Testis (tissue), 5 donors: ENCODE measurements at places on chromosomes 2 and 18. TPM values are rescaled to one million over a fixed set of nuclear protein-coding genes. Genes with fewer than 3 reads are reported as not detected.

DNA sequence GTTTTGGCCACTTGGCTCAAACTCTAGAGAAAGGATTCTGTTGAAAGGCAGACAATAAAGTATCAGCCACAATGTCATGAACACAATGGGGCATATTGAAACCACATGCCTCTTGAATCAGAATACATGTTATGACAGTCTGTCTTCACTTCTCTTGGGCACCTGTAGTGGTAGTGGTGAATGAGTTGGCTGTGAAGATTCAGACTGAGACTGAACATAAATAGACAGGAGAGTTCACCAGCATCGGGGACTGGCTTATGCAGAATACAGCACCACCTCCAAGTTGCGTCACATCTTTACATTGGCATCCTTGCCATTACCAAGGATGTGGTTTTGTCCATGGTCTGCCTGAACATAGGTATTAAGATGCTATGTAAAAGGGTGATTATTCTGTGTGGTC is 336.8 kb downstream of the MYCN start:
- H3K4me1 ChIP-seq, result no peaks in the 10 kb centered on the region
- no peaks in the 10 kb centered on the region for H3K27me3 ChIP-seq
- no peak overlapping the region for H3K4me3 ChIP-seq
- no peaks in the 10 kb centered on the region for H3K36me3 ChIP-seq
- no peak overlapping the region for H3K27ac ChIP-seq
- DNase-seq, result no peak

GRCh38 chr2:59540864-59541263 is 1012.6 kb downstream of the BCL11A start:
- H3K4me3 ChIP-seq, result no peak overlapping the region
- no peak for DNase-seq
- no peak overlapping the region for H3K27ac ChIP-seq

- no peaks in the 10 kb centered on the region for H3K4me1 ChIP-seq
- no peak overlapping the region for H3K27ac ChIP-seq
- no peaks in the 10 kb centered on the region for H3K27me3 ChIP-seq
- no peaks in the 10 kb centered on the region for H3K36me3 ChIP-seq
Measured at GRCh38 chr2:150520887-150521664, 33.6 kb upstream of the RND3 start.

GRCh38 chr2:113148606-113149552 is 21.5 kb downstream of the IL1RN start:
- no peak overlapping the region for H3K4me3 ChIP-seq
- H3K27me3 ChIP-seq, result no peaks in the 10 kb centered on the region
- H3K4me1 ChIP-seq, result no peaks in the 10 kb centered on the region
- no peaks in the 10 kb centered on the region for H3K36me3 ChIP-seq

DNA sequence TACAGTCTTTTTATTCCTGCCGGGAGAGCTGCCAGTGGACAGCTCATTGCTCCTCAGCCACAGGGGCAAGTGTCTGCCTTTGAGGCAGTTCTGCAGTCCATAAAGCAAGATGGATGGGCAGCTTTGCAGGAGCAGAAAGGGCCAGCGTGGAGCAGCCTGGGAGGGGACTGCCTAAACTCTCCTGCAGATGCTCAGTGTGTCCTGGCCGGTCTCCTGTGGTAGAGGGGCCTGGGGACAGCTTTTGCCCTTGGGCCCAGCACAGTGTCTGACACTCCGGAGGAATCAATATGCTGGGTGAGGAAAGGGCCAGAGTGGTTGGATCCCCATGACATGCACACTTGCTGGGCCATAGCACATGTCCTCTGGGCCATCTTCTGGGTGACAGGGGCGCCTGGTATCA is 65.7 kb upstream of the DAPL1 start:
- H3K4me3 ChIP-seq, result no peak overlapping the region
- no peaks in the 10 kb centered on the region for H3K4me1 ChIP-seq
- no peaks in the 10 kb centered on the region for H3K36me3 ChIP-seq
- no peak overlapping the region for H3K27ac ChIP-seq

DNA sequence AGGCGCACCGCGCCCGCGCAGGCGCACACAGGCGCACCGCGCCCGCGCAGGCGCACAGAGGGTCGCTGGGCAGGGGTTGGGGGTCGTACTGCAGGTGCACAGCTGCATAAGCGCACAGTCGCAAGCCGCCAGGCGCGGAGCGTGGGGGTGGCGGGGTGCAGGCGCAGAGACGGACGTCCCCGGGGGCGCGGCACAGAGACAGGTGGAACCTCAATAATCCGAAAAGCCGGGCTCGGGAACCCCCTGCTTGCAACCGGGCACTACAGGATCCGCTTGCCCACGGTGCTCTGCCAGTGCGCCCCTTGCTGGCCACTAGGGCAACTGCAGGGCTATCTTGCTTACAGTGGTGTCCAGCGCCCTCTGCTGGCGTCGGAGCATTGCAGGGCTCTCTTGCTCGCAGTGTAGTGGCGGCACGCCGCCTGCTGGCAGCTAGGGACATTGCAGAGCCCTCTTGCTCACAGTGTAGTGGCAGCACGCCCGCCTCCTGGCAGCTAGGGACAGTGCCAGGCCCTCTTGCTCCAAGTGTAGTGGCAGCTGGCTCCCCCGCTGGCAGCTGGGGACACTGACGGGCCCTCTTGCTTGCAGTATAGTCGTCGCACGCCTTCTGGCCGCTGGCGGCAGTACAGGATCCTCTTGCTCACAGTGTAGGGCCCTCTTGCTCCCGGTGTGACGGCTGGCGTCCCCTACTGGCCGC is 34.9 kb downstream of the FAM110C start:
- peak; percentile 97 for DNase-seq
- H3K36me3 ChIP-seq, result no peaks in the 10 kb centered on the region
- H3K4me3 ChIP-seq, result peak overlapping the region; percentile 5
- no peaks in the 10 kb centered on the region for H3K27me3 ChIP-seq

GRCh38 chr2:133194362-133194655 is 374.0 kb downstream of the NCKAP5 start:
- no peak overlapping the region for H3K27ac ChIP-seq
- no peak overlapping the region for H3K4me3 ChIP-seq
- no peaks in the 10 kb centered on the region for H3K27me3 ChIP-seq

- no peaks in the 10 kb centered on the region for H3K4me1 ChIP-seq
- no peaks in the 10 kb centered on the region for H3K27me3 ChIP-seq
- H3K4me3 ChIP-seq, result no peak overlapping the region
- H3K36me3 ChIP-seq, result no peaks in the 10 kb centered on the region
- DNase-seq, result no peak
- no peak overlapping the region for H3K27ac ChIP-seq
Measured at GRCh38 chr2:172489681-172490080, 62.3 kb downstream of the ITGA6 start.

DNA sequence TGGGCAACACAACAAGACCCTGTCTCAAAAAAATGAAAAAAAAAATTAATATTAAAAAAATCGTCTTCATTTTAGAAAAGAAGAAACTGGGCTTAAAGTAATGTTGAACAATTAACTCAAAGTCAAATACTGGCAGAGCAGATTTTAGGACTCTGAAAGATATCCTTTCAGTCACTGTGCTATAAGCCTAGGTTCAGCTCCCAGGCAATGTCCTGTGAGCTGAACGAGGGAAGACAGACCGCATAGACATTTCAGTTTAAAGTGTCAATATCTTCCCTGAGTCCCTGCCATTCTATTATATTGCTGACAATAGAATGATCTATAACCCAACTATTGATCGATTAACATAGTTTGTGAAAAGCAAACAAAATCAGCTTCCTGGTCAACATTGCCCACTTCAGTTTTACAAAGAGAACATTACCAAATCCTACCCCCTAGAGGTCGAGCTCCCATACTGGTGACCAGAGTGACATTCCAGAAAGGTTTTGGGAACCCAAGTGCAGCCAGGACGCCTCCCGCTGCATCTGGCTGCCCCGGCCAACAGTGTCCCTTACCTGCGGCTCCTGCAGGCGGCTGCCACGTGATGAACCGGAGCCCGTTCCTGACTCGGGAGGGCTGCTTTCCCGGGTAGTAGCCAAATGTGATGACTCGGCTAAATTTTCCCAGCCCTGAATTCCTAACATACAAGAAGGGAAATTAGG is 639 bp downstream of the MRO start:
- H3K36me3 ChIP-seq, result no peaks in the 10 kb centered on the region
- peak overlapping the region; percentile 40 for H3K4me3 ChIP-seq
- peak; percentile 60 for DNase-seq
- H3K27me3 ChIP-seq, result no peaks in the 10 kb centered on the region

DNA sequence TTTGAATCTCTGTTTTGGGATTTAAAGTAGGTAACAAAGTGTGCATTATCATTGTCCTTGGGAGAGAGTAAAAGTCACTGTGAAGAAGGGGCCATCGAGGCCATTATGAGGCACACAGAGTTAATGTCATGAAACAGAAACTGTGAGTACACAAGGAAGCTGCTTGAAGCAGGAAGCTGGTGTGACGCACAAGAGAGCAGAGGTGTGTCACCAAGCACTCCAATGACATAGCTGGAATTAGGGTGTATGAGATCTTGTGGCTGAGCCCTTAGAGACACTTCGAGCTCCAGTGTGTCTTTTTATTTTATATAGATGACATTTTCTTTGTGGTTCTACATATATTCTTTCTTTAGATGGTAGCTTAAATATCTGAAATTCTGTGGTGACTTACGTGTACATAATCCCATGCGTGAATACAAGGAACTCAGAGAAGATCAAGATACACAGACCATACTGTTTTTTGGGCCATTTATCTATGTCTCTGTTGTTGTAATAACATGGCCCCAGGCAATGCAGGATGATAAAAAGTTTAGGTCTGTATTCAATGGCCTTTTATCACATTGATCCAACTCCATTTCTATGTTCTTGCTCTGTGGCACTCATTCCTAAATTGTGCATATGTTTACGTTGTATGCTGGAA is 164.7 kb upstream of the FAM98A start:
- no peaks in the 10 kb centered on the region for H3K4me1 ChIP-seq
- no peak overlapping the region for H3K27ac ChIP-seq
- H3K36me3 ChIP-seq, result no peaks in the 10 kb centered on the region
- DNase-seq, result no peak

- no peak overlapping the region for H3K27ac ChIP-seq
- no peak for DNase-seq
- no peak overlapping the region for H3K4me3 ChIP-seq
- H3K4me1 ChIP-seq, result no peaks in the 10 kb centered on the region
- no peaks in the 10 kb centered on the region for H3K36me3 ChIP-seq
- no peaks in the 10 kb centered on the region for H3K27me3 ChIP-seq
Measured at GRCh38 chr2:48507111-48507510, 22.8 kb upstream of the STON1 start.

Gene KIDINS220
- 75.7 TPM for total RNA-seq

Gene VAMP5
- 4.9 TPM for total RNA-seq

- no peak for DNase-seq
- H3K4me1 ChIP-seq, result no peaks in the 10 kb centered on the region
- H3K4me3 ChIP-seq, result no peak overlapping the region
Measured at GRCh38 chr2:147641651-147642050, 203.2 kb upstream of the ACVR2A start.

GRCh38 chr2:66925128-66925527 is 472.0 kb upstream of the ETAA1 start:
- DNase-seq, result no peak
- no peak overlapping the region for H3K4me3 ChIP-seq
- no peaks in the 10 kb centered on the region for H3K27me3 ChIP-seq
- no peak overlapping the region for H3K27ac ChIP-seq

Gene KCNS3
- total RNA-seq, result 86.9 TPM

Gene GNAL
- total RNA-seq, result 12.8 TPM

DNA sequence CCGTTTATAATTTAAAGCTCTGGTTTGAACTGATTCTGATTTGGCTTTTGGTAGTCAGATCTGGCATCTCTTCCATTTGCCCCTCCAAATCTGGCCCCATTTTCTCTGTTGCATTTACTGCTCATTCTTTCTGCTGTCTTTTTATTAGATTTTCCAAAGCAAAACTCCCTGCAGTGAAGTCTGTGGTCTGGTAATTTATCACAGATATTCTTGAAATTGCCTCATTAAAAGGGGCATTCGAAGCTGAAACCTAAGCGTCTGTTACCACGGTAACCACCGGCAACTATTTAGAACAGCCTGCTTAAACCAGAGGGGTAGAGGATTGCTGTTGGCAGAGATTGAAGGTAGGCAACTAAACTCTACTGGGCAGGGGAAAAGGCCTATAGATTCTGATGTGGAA is 111.5 kb upstream of the UPP2 start:
- H3K36me3 ChIP-seq, result no peaks in the 10 kb centered on the region
- H3K4me3 ChIP-seq, result no peak overlapping the region
- no peak overlapping the region for H3K27ac ChIP-seq

- peaks cover 9% of the 10 kb centered on the region for H3K4me1 ChIP-seq
- no peaks in the 10 kb centered on the region for H3K27me3 ChIP-seq
- no peaks in the 10 kb centered on the region for H3K36me3 ChIP-seq
- H3K27ac ChIP-seq, result no peak overlapping the region
Measured at GRCh38 chr18:23994361-23994902, 20.1 kb upstream of the TTC39C start.

- H3K27ac ChIP-seq, result no peak overlapping the region
- H3K4me1 ChIP-seq, result no peaks in the 10 kb centered on the region
- H3K27me3 ChIP-seq, result no peaks in the 10 kb centered on the region
- no peak overlapping the region for H3K4me3 ChIP-seq
Measured at GRCh38 chr2:88580088-88580487, 47.2 kb downstream of the EIF2AK3 start.

- no peak for DNase-seq
- H3K4me1 ChIP-seq, result no peaks in the 10 kb centered on the region
- no peak overlapping the region for H3K27ac ChIP-seq
- H3K36me3 ChIP-seq, result no peaks in the 10 kb centered on the region
Measured at GRCh38 chr18:49910019-49910418, 96.7 kb upstream of the ACAA2 start.

GRCh38 chr2:42321452-42322064 is 39.5 kb downstream of the COX7A2L start:
- H3K27ac ChIP-seq, result no peak overlapping the region
- no peaks in the 10 kb centered on the region for H3K36me3 ChIP-seq
- DNase-seq, result no peak
- H3K4me1 ChIP-seq, result no peaks in the 10 kb centered on the region
- no peaks in the 10 kb centered on the region for H3K27me3 ChIP-seq

GRCh38 chr18:75407468-75408437 is 19.8 kb downstream of the SMIM21 start:
- DNase-seq, result peak; percentile 25
- H3K27ac ChIP-seq, result no peak overlapping the region

Gene GYPC
- 9.9 TPM for total RNA-seq

Gene PIEZO2
- 2.3 TPM for total RNA-seq

DNA sequence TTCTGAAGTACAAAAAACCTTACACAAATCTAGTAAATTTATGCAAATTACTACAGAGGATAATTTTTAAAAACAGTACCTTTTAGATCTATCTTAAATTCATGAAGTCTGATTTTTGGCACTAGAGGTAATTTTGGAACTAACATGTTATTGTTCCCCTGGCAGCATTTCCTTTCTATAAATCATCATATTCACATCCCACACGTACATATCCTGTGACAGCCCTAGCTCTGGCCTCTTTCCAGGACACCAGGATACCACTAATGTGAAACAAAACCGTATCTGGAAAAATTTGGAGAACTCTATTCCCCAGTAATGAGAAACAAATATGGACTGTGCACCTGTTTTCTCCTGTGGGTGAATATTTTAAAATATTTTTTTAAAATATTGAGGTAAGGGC is 14.0 kb upstream of the BIRC6 start:
- DNase-seq, result no peak
- no peak overlapping the region for H3K4me3 ChIP-seq
- H3K27ac ChIP-seq, result no peak overlapping the region
- H3K36me3 ChIP-seq, result no peaks in the 10 kb centered on the region
- no peaks in the 10 kb centered on the region for H3K27me3 ChIP-seq
